ENCODE measurements at places on chromosomes 3 and 15.
A peak's percentile ranks its signal among the peaks of the same experiment; 100 is the strongest.

DNA sequence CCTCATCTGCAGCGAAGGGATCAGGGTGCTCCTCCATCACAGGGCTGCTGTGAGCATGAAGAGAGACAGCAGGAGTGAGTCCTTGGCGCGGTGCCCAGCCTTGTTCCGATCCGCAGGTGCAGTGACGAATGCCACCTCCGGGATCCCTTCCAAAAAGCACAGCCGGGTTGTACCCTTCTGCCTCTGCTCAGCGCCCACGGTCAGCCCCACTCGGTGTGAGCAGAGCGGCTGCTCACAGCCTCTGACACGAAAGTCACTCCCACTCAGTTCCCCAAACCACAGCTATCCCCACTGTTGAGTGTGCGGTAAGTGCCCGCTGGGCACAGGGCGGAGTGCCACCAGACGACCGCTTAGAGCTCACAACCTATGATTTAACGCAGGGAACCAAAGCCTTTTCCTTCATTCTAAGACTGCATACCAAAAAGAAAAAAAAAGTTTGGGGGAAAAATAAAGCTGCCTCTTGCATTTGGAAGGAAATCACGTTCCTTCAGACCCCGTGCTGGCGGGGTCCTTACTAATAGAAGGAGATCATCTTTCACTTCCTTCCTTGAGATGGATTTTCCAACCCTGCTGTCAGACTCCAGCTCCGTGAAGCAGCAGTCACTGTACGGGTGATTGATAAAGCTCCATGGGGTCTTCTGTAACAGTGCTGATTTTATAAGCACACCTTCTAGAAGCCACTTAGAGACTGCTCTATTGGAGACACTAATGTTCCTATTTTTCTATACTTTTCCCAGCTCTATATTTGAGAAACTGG lies 34.7 kb upstream of the TUBGCP5 start:
- peak; percentile 83 for DNase-seq

GRCh38 chr15:72532991-72533601 lies 59.0 kb downstream of the ARIH1 start:
- no peak for DNase-seq

GRCh38 chr3:123261666-123262065 lies 59.9 kb downstream of the SEC22A start:
- DNase-seq, result no peak

DNA sequence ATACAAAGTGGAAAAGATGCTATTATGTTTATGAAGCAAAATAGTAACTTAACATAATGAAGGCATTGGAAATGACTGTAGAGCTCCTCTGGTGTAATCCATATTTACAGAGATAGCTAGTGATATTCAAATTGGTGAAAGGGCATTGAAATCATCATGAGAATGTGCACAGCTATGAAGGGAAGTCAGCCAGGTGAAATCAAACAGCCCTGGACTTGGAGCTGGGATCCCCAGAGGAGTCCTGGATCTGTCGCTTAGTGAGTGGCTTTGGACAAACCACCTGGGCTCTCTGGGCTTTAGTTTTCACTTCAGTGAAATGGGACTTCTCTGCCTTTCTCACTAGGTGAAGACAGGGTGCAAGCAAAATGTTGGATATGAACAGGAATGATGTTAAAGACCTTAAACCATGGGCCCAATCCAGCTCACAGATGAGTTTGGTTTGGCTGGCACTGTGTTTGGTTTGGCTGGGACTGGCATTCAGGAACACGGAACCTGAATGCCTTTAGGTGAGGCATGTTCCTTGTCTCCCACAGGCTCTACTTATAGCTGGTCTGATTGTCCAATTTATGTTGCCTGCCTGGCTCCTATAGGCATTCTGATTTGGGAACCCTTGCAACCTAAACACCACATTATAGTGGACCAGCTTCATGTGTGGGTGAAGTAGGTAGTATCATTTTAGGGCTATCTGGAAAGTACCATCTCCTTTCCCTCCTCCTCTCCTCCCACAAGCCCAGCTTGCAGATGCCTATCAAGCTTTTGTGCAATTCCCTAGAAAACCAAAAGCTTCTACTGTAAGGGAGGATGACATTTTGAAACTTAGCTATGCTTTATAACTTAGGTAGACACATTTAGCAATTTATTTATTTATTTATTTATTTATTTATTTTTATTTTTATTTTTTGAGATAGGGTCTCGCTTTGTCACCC lies 110.6 kb upstream of the TNFAIP8L3 start:
- DNase-seq, result no peak

DNA sequence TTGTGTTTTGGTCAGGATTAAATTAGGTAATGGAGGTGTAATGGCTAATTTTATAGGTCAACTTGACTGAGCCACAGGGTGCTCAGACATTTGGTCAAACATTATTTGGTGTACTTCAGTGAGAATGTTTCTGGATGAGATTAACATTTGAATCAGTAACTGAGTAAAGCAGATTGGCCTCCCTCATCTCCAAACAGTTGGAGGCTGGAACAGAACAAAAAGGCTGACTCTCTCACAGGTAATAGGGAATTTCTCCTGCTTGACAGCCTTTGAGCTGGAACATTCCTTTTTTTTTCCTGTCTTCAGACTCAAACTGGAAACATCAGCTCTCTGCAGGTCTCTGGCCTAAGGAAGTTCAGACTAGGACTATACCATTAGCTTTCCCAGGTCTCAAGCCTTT lies 280.7 kb downstream of the ZBTB20 start:
- DNase-seq, result no peak

- DNase-seq, result no peak
Observed at GRCh38 chr15:91891788-91892345, 38.4 kb downstream of the SLCO3A1 start.

- no peak for DNase-seq
Observed at GRCh38 chr3:129349791-129350190, 71.1 kb downstream of the HMCES start.

All from NCI-H2081 (cell line).